ENCODE measurements at places on chromosomes 2 and 18.

GRCh38 chr18:34018336-34018735, 206.4 kb downstream of the NOL4 start:
- no peak for DNase-seq

DNA sequence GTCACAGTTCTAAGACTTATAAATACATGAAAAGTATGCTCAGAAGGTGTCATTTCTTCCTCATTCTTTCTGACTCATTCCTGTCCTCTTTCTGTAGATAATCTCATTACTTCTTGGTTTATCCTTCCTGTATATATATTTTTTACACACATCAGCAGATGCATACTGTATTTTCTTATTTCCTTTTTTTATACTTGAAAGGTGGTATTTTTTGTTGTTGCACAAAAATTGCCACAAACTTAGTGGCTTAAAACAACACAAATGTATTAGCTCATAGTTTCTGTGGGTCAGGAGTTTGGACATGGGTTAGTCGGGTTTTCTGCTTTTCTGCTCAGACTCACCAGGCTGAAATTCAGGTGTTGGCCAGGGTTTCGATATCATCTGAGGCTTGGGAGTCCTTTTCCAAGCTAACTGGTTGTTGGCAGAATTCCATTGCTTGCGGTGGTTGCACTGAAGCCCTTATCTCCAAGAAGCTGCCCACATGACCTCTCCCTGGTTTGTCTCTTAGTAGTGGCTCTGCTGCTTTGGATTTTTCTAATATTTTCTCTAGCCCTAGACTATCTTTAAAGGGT, 162.6 kb downstream of the FMNL2 start:
- peak; percentile 69 for DNase-seq

GRCh38 chr2:220127876-220128275, 500.4 kb downstream of the SLC4A3 start:
- DNase-seq, result no peak

DNA sequence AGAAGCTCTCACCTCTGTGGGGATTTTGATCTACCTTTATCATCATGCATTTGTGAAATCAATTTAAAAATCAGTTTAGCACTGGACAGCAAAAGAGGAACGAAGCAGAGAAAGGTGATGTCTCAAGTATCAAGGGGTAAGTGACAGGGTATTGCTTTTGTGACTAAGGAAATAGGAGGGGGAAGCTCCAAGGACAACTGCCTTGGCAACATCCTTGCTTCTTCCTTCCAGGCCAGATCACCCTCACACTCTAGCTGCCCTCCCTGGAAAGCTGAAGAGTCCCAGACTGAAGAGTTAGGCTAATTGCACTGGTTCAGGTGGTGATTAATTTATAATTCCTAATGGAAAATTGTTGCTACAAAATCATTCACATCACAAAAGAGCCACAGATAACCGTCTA, 859.1 kb upstream of the ACVR2A start:
- DNase-seq, result no peak

DNA sequence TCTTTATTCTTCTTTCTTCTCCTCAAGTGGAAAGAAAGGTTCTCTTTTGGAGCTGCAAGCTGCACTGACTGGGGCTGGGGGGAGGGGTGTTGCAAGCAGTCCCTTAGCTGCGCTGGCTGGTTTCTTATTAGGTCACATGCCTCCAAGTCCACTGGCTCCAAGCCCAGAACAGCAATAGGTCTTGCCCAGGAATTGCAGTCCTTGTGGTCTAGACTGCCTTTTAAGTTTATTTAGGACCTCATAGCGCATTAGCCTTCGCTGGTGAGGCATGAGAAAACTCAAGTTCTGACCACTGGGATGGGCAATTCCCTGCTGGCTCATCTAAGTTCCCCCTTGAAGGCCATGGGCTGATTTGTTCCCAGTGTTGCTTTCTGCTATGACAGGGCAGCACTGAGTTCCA, 138.6 kb upstream of the SCN7A start:
- DNase-seq, result no peak

- peak; percentile 58 for DNase-seq
Observed at GRCh38 chr2:101040761-101041160, 38.7 kb downstream of the RPL31 start.

DNA sequence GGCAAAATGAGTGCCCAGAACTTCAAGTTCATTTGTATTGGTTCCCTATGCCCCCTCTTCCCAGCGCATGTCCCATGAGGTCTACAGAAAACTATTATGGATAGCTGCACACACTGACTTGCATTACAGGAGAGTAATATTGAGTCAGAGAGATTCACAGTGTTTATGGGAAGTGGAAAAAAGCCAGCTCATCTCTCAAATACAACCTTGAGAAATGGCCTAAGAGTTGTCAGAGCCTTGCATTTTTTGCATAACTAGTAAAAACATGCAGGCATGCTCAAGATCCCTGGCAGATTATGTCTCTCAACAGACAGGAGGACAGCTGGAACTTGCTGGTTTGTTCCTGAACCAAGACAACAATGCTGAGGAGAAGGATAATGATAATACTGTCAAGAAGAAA, 1292.8 kb downstream of the DSC3 start:
- DNase-seq, result no peak

DNA sequence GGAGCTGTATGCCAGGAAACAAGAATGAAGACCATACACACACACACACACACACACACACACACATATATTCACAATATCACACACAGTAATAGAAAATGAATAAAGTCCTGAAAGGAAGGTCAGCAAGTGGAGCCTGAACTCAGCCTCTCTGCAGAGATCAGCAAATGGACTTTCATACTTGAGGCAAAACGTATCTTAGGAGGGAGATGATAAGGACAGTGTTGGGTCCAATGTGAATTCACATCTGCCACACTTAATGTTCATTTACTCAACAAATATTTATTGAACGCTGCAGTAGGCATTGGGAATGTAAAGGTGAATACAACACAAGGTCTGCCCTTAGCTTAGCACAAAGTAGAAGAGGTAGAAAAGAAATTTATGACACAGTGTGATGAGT, 2.7 kb upstream of the MTLN start:
- no peak for DNase-seq

DNA sequence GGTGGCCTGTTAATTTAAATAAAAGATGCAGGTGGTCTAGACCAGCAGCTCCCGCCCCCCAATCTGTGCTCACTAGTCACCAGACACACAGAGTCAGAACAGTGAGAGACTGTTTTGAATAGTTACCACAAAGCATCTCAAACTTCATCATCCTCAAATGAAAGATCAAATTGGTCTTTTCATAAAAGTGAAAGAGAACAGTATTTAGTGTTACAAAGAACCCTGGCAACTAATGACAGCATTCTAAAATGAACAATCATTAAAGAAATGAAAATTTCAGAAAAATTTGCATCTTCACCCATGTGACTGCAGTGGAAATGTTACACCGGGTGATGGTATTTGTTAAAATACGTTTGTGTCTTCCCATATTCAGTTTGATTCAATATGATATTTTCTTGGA, 65.5 kb upstream of the PMAIP1 start:
- no peak for DNase-seq

DNA sequence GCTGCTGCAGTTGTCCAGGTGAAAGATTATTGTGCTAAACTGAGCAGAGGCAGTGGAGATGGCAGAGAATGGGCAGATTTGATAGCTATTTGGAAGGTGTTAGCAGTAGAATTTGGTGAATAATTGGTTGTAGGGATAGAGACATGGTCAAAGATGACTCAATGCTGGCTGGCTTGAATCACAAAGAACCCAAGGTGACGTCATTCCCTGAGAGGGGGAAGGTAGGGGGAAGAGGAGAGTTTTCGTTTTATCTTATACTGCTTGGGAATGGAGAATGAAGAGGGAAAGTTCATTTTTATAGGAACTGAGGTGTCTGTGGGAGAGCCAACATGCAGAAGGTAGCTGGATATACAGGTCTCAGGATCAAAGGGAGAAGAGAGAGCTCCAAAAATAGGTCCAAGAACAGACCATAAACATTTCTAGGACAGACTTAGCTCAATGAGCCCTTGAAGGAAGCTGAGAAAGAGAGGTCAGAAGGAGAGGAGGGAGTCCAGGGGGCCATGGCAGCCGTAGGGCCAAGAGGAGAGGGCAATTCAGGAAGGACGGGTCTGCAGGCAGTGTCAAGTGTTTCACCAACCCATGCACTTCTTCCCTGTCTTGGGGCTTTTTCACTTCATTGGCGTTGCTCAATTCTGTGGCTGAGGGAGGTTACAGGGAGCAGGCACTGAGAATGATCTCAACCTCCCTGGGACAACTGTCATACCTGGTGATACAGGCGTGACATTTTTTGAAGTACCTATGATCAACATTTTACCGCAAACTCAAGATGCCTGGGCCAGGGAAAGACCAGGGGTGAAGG, 281.3 kb downstream of the TDRD15 start:
- DNase-seq, result no peak

DNA sequence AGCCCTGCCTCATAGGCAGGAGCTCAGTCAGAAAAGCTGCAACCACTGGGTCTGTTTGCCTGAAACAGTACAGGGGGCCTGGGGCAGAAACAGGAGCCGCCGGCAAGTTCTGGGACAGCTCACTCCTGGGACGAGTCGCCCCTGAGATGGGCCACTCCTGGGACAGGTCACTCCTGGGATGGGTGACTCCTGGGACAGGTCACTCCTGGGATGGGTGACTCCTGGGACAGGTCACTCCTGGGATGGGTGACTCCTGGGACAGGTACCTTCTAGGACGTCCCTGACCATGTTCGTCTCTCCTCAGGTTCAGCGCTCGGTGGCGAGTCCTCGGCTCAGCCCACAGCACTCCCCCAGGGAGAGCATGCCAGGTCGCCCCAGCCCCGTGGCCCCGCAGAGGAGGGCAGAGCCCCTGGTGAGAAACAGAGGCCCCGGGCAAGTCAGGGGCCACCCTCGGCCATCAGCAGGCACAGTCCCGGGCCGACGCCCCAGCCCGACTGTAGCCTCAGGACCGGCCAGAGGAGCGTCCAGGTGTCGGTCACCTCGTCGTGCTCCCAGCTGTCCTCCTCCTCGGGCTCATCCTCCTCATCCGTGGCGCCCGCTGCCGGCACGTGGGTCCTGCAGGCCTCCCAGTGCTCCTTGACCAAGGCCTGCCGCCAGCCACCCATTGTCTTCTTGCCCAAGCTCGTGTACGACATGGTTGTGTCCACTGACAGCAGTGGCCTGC, 51.8 kb downstream of the NTSR2 start:
- no peak for DNase-seq

- no peak for DNase-seq
Observed at GRCh38 chr2:444937-445884, 157.3 kb upstream of the ALKAL2 start.
